Activated naive CD8-positive, alpha-beta T cell treated with anti-CD3 and anti-CD28 coated beads, Interleukin-2, amount 50 U/mL, for 24 hours (primary cell): ENCODE measurements at places on chromosomes 5 and 9.

GRCh38 chr5:26761045-26761444 lies 277.3 kb downstream of the CDH9 start:
- no peaks in the 10 kb centered on the region for H3K27me3 ChIP-seq
- no peak overlapping the region for H3K4me3 ChIP-seq
- DNase-seq = no peak
- no peaks in the 10 kb centered on the region for H3K4me1 ChIP-seq

DNA sequence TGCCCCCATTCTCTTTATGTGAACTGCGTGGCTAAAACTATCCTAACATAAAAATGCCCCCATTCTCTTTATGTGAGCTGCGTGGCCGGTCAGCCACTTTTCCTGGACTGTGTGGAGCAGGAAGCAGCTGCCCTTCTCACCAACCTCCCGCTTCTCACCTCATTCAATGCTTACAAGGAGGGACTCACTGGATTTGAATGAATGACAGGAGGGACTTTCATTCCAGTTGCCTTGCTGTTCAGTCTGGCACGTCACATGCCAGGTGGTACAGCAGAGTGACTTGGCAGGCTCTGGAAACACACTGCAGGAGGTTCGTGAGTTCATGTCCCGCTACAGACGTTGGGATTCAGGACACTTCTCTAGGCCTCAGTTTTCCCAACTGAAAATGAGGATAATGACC lies 60.2 kb upstream of the NFIL3 start:
- no peaks in the 10 kb centered on the region for H3K4me1 ChIP-seq
- H3K36me3 ChIP-seq = no peaks in the 10 kb centered on the region
- peaks cover 16% of the 10 kb centered on the region for H3K27me3 ChIP-seq
- H3K27ac ChIP-seq = no peak overlapping the region

DNA sequence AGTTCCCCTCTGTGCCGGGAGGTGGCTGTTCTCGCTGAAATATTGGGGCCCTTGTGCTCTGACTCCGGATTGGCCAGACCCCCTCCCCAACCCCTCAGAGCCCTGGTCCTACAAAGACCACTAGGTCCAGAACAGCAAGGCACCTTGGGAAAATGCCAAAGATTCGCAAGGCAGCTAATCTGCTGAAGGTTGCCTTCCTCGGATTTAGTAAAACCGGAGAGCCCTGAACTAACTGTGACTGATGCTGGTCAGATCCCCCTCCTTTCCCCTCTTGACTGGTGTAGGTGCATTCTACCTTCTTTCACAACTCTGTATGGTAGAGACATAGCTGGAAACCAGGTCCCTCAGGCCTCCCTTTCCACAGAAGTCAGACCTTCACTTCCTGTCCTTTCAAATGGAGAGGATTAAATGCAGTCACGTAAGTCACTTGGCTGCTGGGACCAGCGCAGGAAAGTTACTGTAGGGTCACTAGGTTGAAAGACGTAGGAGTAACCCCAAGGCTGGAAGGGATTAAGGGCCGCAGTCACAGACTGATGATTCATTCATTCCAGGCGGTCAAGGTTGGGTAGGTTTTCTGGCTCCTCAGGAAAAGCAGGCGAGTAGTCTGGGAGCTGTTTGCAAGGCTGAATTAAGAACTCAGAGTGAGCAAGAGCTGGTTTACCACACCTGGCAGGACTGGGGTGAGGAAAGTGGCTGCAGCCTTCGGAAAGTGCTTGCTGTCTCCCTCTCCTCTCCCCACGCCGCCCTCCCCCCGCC lies 5.3 kb downstream of the BARX1 start:
- peaks cover 83% of the 10 kb centered on the region for H3K27me3 ChIP-seq
- no peak overlapping the region for H3K4me3 ChIP-seq

- no peak for DNase-seq
- H3K4me3 ChIP-seq = no peak overlapping the region
- H3K4me1 ChIP-seq = no peaks in the 10 kb centered on the region
- H3K27ac ChIP-seq = no peak overlapping the region
- no peaks in the 10 kb centered on the region for H3K36me3 ChIP-seq
These were observed 45.9 kb downstream of the KCNN2 start for GRCh38 chr5:114407783-114408182.

- H3K27ac ChIP-seq = no peak overlapping the region
- H3K27me3 ChIP-seq = no peaks in the 10 kb centered on the region
- H3K4me1 ChIP-seq = peaks cover 14% of the 10 kb centered on the region
These were observed 12.1 kb downstream of the TTLL11 start for GRCh38 chr9:122080986-122081385.

DNA sequence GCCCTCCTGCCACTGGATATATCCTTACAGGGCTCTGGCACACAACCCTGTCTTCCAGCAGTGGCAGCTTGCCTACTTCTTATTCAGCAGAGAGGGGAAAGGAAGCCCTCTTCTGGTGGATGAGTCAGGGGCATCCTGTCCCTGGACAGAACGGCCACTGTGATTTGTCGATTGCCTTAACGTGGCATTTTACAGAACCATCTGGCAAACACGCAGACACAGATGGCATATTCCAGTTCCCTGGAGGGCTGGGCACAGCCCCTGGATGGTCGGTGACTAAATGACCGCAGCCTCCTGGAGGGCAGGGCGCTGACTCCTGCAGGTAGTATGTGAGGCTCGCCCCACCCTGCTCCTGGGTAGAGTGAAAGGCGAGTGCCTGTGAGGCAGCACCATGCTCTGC lies 62.1 kb downstream of the DCP2 start:
- H3K36me3 ChIP-seq = no peaks in the 10 kb centered on the region
- H3K4me3 ChIP-seq = no peak overlapping the region
- no peak for DNase-seq
- peaks cover 2% of the 10 kb centered on the region for H3K4me1 ChIP-seq

- peak; percentile 34 for DNase-seq
- H3K27me3 ChIP-seq = peaks cover 12% of the 10 kb centered on the region
- H3K4me1 ChIP-seq = peaks cover 14% of the 10 kb centered on the region
- no peak overlapping the region for H3K4me3 ChIP-seq
- H3K27ac ChIP-seq = peak overlapping the region; percentile 37
- no peaks in the 10 kb centered on the region for H3K36me3 ChIP-seq
These were observed 169.5 kb downstream of the RGS3 start for GRCh38 chr9:113632776-113633590.

DNA sequence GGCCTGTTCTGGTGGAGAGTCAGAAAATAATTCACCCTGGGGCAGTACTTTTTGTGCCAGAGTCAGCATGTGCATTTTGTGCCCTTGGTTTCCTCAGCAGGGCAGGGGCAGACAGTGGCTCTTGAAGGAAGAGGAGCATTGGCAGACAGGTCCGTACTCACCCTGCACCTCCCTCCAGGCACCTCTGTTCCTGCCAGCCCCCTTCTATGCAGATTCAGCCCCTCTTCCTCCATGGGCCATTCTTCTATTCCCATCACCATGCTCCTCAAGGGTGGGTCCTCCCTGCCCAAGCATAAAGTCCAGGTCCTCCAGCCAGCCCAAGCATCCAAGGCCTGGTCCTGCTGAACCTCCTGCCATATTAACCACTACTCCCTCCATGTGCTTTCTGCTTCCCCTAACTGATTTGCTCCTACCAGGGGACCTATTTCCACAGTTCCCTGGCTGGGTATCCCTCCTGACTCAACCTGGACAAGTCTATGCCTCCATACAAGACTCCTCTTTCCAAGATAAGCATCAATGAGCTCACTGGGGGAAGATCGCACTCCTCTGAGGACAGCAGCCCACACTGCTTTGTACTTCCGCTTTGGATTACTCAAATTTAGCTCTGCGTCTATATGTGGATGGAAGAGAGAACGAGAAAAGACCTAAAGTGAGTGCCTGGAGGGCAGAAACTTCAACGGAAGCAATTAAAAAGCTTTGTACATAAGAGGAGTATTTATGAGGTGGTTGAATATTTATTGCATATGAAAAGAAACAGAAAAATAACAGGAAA lies 9.3 kb upstream of the ACSL6 start:
- H3K4me1 ChIP-seq = peaks cover 54% of the 10 kb centered on the region
- H3K36me3 ChIP-seq = no peaks in the 10 kb centered on the region
- peaks cover 13% of the 10 kb centered on the region for H3K27me3 ChIP-seq
- peak; percentile 34 for DNase-seq

- peaks cover 3% of the 10 kb centered on the region for H3K27me3 ChIP-seq
- H3K4me3 ChIP-seq = no peak overlapping the region
- H3K36me3 ChIP-seq = no peaks in the 10 kb centered on the region
- DNase-seq = no peak
These were observed 490.2 kb upstream of the DAP start for GRCh38 chr5:11251247-11251646.

- no peak for DNase-seq
- no peaks in the 10 kb centered on the region for H3K36me3 ChIP-seq
- H3K4me1 ChIP-seq = no peaks in the 10 kb centered on the region
- no peaks in the 10 kb centered on the region for H3K27me3 ChIP-seq
These were observed 519.2 kb downstream of the RASEF start for GRCh38 chr9:82543726-82544125.

GRCh38 chr9:14482856-14483255 lies 168.9 kb upstream of the NFIB start:
- no peak for DNase-seq
- H3K36me3 ChIP-seq = no peaks in the 10 kb centered on the region
- no peaks in the 10 kb centered on the region for H3K27me3 ChIP-seq
- no peaks in the 10 kb centered on the region for H3K4me1 ChIP-seq
- H3K27ac ChIP-seq = no peak overlapping the region

DNA sequence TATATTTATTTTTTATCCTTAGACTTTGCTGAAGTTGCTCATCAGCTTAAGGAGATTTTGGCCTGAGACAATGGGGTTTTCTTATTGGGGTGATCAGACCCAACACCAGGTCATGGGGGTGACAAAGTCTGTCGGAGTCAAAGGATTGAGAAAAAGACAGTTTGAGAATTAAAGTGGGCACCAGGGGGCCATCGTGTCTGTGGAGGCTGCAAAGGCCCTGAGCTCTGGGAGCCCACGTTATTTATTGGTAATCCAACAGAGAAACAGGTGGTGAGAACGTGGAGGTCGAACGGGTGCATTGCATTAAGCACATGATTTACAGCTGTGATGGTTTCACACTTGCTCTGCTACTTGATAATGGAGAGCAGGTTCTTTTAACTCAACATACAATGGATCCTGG lies 102.5 kb upstream of the CDH10 start:
- no peaks in the 10 kb centered on the region for H3K4me1 ChIP-seq
- H3K36me3 ChIP-seq = no peaks in the 10 kb centered on the region
- H3K27ac ChIP-seq = no peak overlapping the region
- no peak overlapping the region for H3K4me3 ChIP-seq
- H3K27me3 ChIP-seq = no peaks in the 10 kb centered on the region

GRCh38 chr9:130933114-130934046 lies 5.7 kb downstream of the FIBCD1 start:
- peaks cover 44% of the 10 kb centered on the region for H3K27me3 ChIP-seq
- no peak overlapping the region for H3K27ac ChIP-seq
- no peak overlapping the region for H3K4me3 ChIP-seq
- no peak for DNase-seq
- H3K36me3 ChIP-seq = no peaks in the 10 kb centered on the region
- peaks cover 2% of the 10 kb centered on the region for H3K4me1 ChIP-seq

DNA sequence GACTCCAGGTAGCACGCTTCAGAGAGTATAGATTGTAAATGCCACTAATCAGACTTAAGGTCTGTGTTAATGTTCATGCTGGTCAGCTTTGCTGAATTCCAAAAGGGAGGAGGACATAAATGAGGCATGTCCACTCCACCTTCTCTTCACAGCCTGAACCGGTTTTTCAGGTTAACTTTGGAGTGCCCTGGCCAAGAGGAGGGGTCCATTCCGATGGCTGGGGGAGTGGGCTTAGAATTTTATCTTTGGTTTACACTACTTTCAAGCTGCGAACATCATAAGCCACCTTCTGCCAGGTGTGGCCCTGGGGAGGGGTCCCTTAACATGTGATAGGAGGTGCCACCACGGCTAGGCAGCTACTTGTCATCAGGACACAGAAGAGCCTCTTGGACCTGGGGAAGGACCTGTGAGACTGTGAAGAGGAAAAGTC lies 24.2 kb downstream of the ABO start:
- DNase-seq = no peak
- no peaks in the 10 kb centered on the region for H3K4me1 ChIP-seq

DNA sequence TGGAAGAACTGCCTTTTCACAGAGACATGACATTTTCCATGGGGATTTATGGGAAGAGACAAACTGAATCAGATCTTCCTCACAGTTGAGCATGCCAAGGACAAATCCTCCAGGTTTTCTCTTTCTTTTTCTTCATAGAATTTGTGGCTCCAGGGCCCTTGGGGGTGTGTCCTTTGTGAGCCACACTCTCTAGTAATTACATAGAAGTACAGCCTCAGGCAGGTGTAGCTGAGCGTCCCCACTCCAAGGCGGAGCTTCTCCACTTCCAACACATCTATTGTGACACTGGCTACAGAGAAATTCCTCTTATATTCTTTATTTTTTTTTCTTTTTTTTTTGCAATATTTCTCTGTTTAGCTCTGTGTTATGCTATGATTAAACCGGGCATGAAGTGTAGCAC lies 420.5 kb upstream of the CD180 start:
- H3K4me3 ChIP-seq = no peak overlapping the region
- H3K4me1 ChIP-seq = peaks cover 2% of the 10 kb centered on the region
- DNase-seq = no peak
- no peaks in the 10 kb centered on the region for H3K36me3 ChIP-seq
- H3K27ac ChIP-seq = no peak overlapping the region

DNA sequence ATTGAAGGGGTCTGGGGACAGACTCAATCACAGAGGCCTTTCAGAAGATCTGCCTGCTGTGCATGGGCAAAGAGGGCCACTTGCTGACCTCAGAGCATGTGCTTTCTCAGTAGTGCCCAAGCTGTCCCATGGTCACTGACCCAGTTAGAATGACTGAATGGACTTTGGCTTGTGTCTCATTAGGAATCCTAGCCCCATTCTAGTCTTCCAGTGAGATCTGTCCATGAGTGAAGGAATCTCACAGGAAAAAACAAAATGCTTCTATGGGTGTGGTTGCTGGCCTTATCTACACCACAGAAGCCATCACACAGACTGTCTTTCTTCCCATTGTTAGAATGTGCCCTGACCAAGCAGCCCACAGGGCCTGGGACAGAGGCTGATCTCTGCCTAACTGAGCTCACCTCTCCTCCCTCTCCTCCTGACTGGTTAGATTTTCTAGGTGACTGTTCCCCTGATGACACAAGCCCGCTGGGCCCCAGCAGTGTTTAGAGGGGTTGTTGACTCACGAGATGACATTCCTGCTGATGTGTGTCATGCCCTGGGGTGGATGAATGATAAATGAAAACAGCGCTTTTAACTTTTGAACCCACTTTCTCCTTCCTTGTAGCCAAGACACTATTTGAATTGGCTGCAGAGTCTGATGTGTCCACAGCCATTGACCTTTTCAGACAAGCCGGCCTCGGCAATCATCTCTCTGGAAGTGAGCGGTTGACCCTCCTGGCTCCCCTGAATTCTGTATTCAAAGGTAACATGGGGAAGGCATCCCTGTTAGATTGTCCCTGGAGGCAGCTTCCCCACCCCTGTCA lies 24.8 kb downstream of the TGFBI start:
- no peaks in the 10 kb centered on the region for H3K36me3 ChIP-seq
- no peak overlapping the region for H3K27ac ChIP-seq
- H3K27me3 ChIP-seq = peaks cover 2% of the 10 kb centered on the region
- no peaks in the 10 kb centered on the region for H3K4me1 ChIP-seq
